ENCODE measurements at places on chromosomes 12 and 14.

GRCh38 chr12:65334521-65334920, 56.0 kb downstream of the MSRB3 start:
- peak overlapping the region; percentile 54 for H3K27ac ChIP-seq
- no peaks in the 10 kb centered on the region for H3K27me3 ChIP-seq
- H3K4me1 ChIP-seq: peaks cover 19% of the 10 kb centered on the region
- H3K4me3 ChIP-seq: no peak overlapping the region
- peaks cover 42% of the 10 kb centered on the region for H3K36me3 ChIP-seq

- H3K4me1 ChIP-seq: peaks cover 6% of the 10 kb centered on the region
- no peak for DNase-seq
- no peak overlapping the region for H3K27ac ChIP-seq
- no peaks in the 10 kb centered on the region for H3K27me3 ChIP-seq
- H3K4me3 ChIP-seq: no peak overlapping the region
Observed at GRCh38 chr12:52633383-52633782, 15.0 kb upstream of the KRT73 start.

DNA sequence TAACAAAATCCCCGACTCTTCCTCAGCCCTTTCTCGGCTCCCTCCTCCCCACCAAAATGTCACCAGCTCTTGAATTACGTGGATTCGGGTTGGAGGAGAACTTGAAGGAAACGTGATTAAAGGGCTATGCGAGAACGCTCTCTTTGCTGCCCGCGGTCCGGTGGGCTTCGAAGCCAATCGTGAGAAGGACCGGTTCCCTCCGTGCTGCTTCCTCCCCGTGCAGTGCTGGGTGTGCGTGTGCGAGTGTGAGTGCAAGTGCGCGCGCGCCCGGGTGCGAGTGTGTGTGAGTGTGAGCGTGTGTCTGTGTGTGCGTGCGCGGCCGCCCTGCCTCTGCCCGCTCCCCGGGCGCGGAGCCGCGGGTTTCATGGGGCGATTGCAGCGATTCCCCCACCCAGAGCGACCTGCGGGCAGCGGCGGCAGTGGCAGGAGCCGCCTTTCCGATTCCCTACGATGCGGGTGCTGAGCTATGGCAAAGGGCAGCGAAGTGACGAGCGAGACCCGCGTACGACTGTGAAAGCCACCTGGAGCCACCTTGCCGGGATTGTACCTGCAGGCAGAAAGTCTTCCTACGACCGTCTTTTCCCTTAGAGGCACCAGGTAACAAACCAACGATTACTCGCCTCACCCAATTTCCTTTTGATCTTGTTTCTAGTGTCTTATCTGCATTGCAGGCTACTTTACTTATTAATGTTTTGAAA, 1.4 kb downstream of the LRFN5 start:
- peaks cover 4% of the 10 kb centered on the region for H3K27me3 ChIP-seq
- peaks cover 43% of the 10 kb centered on the region for H3K4me1 ChIP-seq
- peak overlapping the region; percentile 72 for H3K27ac ChIP-seq
- H3K4me3 ChIP-seq: peak overlapping the region; percentile 59
- H3K36me3 ChIP-seq: no peaks in the 10 kb centered on the region

DNA sequence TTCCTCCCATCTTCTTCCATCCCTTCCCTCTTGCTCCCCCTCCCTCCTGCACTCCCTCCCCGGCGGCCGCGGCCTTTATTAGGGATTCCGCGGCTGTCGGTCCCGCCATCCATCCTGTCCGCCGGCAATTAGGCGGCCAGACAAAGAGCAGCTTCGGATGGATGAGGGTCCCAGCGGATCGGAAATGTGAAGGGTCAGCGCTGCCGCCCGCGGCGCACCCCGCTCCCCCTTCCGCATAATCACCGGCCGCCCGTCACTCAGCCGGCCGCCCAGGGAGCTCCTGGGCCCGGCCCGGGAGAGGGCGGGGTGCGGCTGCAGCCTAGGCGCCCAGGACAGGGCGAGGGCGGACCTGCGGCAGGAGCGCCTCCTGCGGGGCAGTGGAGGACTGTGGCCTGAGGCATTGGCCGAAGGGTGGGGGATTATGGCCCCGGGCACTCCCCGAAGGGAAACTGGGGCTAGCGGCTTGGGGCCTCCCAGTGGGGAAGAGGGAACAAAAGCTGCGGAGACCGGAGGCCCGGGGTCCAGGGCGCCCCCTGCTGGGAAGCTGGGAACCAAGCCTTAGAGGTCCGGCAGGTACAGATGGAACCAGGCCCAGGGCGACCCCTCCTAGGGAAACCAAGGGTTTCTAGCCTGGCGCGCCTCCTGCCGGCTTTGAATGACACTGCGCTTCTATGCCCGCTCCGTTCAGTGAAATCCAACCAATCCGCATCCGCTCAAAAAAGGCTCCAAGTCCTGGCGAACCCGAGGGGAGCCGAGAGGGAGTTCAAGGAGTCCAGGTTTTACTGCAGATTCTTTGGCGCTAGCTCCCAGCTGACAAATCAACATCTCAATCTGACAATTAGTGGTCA, 4.4 kb upstream of the DNAJC22 start:
- H3K27me3 ChIP-seq: peaks cover 68% of the 10 kb centered on the region
- peak; percentile 87 for DNase-seq
- peaks cover 46% of the 10 kb centered on the region for H3K4me1 ChIP-seq
- H3K27ac ChIP-seq: no peak overlapping the region
- peak overlapping the region; percentile 50 for H3K4me3 ChIP-seq

GRCh38 chr12:80776706-80777105, 60.0 kb downstream of the MYF5 start:
- no peak overlapping the region for H3K4me3 ChIP-seq
- no peak overlapping the region for H3K27ac ChIP-seq
- DNase-seq: no peak
- H3K27me3 ChIP-seq: no peaks in the 10 kb centered on the region

Data from sigmoid colon (tissue), 7 donors.